ENCODE measurements at places on chromosomes 2 and 18.

- DNase-seq = no peak
These were observed 461.7 kb upstream of the SOX11 start for GRCh38 chr2:5230444-5230843.

DNA sequence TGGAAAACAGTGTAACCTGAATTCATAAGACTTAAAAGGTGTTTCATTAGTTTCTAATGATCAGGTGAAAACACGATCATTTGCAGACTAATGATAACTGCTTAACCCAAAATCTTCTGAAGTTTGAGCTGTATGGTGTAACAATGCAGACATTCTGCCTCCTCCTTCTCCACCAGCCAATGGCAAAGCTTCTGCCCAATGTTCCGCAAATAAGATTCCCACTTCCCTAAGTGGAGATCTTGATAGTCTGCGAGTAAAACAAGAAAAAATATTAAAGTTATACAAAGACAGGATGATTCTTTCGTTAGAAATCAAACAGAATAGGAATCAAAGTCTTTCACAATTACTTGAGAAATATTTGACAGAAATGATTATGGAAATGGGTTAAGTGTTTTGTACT lies 8.1 kb downstream of the C2orf42 start:
- DNase-seq = no peak

GRCh38 chr2:129975016-129975774 lies 4.3 kb upstream of the RAB6C start:
- DNase-seq = no peak

DNA sequence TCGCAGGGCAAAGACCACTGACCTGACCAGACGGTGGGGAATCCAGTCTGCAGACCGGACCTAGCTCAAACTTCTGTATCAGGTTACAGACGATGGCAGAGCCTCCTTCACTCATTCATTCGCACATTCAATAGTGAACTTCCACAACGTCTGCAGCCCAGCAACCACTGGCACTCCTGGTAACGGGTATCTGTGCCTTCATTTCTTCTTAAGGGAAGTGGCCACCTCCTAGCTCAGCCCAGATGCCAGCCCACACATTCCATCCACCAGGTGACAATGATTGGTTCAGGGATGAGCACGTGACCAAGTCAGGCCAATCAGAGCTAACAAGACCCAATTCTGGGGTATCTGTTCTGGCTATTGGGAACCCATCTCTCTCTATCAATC lies 15.9 kb upstream of the ARMC9 start:
- no peak for DNase-seq

DNA sequence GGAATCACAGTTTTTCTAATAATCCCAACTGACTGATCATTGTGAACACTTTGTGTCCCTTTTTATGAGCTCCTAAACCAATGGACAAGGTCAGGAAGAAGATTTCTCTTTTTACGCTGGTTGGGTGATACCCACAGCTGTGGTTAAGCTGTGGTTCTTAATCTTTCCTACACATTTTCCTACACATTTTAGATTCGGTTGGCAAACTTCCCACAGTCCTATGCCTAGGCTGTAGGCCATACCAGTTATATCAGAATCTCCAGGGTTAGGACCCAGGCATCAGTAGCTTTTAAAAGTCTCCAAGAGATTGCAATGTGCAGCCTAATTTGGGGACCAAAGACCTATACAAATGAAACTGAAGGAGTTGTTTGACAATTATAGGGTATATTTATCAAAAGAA lies 203.0 kb downstream of the SP3 start:
- no peak for DNase-seq

DNA sequence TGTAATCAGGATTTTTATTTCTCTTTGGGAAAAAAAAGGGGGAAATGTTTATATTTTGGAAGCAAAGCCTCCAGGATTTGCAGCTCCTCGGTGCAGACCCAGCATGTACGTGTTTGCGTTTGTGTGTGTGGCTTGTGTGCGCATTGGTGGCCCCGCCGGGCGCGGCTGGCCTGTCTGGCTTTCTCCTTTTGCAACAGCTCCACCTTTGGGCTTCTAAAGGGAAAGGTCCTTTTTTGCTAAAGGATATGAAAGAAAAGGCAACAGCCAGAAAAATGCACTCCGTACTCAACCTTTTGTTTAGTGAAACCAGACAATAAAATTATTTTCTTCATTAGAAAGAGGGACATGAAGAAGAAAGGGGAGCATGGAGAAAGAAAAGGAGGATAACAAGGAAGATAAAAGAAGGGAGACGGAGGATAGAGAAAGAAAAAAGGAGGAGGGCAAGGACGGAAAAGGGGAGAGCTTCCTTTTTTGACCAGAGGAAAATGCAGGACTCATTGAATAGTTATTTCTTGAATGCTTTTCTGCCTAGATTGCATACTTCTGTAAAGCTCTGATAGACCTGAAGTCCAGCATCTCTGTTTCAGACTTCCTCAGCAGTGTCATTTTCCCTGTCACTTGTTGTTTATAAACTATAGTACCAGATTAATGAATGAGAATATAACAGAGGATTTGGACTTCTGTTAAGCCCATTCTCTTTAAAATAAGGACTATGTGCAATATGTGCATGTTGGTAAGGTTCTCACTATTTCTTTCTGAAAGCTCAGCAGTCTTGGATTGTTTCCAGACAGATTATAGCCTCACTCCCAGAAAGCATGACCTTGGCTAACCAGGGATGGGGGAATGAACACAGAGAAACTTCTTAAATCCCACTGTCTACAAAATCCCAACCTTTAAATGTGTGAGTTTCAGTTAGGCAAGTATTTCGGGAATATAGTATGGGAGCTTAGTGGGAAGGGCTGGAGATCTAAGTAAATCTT lies 563.1 kb upstream of the PIK3C3 start:
- peak; percentile 31 for DNase-seq

DNA sequence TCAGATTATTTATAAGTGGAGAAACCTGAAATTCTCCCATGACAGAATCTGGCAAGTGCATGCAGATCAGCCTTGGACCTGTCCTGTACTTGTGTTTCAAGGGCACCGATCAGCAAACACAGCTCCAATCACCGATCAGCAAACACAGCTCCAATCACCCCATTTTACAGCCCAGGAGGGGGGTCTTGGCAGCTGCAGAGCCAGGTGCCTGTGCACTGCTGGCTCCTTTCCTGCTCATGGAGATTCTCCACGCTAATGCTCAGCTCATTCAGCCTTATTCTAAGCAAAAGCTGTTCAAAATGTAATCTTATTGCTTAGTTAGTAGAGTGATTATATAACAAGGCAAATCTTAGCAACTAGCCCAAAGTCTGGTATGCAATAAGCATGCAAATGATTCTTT lies 623.1 kb upstream of the HS6ST1 start:
- DNase-seq = no peak
